Activated naive CD4-positive, alpha-beta T cell treated with anti-CD3 and anti-CD28 coated beads, Interleukin-2, amount 50 U/mL, for 16 hours (primary cell): ENCODE measurements at places on chromosomes 2 and 18.
A peak's percentile ranks its signal among the peaks of the same experiment; 100 is the strongest.

- DNase-seq: no peak
Measured at GRCh38 chr18:57698571-57699276, 77.1 kb upstream of the NARS1 start.

DNA sequence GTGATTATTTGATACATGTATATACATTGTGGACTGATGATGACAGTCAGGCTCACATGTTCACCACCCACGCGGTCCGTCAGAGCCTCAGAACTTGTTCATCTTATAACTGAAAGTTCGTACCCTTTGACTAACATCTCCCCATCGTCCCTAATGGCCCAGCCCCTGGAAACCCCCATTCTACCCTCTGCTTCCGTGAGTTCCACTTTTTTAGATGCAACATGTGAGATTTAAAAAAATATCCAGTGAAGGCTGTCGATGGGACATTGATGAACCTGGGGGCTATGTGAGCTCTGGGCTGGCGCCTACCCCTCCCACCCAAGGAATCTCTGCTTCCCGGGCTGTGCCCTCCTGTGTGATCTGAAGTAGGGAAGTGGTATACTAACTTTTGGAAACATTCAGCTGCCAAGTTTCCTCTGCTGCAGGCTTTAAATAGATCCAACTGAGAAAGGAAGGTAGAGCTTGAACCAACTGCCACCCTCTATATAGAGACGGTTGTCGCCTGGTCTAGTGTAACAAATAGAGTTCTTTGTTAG lies 163.8 kb downstream of the FAM210A start:
- DNase-seq: peak; percentile 86

DNA sequence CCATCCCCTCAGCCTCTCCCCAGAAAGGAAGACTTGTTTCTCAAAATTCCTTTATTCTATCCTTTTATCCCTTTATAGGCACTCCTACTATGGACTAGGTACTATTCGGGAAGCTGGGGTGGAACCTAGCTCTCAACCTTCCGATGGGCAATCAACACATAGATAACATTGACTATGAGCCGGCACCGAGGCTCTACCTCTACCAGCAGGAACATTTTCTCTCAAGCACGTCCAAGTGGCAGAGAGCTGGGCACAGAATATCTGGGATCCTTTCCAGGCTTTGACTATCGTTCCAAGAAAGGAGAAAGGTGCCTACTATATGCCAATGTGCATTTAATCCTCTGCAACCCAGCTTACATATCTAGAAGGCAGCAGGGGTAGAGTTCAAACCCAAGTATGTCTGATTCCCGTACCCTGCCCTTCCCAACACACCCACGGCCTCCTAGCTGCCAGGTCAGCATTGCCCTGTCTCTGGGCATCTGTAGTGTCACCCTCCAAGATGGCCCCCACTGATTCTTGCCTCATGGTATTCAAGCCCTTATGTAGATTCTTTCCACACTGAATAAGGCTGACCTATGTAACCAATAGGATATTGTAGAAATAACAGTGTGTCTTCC lies 28.3 kb downstream of the TNS1 start:
- no peak for DNase-seq

DNA sequence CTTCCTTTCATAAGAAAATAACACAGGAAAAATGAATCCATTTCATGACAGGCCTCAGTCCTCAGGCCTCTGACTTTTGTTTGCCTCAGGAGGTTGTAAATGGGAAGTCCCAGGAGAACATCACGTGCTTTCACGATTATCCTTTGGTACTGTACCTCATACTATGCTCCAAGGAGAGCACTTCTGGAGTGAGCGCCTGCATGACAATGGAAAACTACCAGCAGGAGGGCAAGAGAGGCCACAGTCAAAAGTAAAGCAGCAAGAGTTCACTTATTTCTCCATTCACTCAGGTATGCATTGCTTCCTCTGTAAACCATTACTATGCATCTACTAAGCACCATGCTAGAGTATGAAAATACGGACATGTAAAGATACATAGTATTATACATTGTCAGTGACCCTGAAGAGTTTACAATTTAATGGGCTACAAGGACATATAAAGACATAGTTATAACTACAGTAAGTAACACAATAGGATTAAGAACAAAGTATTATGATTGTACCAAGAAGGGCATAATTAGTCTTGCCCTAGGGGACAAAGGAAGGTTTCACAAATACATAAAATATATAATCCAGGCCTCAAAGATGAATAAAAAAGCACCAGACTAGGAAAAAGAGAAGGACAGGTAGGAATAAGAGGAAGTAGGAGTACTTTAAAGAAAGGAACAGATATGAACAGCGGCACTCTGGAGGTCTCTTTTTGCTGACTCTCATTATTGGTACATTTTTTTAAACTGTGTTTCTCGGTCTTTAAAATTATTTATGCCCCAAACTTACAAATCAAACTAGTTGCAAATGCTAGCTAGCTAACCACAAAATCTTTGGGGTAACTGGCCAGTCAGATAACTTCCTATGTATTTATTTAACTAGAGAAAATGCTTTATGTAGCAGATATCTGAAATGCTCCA lies 806.7 kb downstream of the NRXN1 start:
- no peak for DNase-seq

- no peak for DNase-seq
Measured at GRCh38 chr2:232887171-232887850, 17.2 kb downstream of the SNORC start.

DNA sequence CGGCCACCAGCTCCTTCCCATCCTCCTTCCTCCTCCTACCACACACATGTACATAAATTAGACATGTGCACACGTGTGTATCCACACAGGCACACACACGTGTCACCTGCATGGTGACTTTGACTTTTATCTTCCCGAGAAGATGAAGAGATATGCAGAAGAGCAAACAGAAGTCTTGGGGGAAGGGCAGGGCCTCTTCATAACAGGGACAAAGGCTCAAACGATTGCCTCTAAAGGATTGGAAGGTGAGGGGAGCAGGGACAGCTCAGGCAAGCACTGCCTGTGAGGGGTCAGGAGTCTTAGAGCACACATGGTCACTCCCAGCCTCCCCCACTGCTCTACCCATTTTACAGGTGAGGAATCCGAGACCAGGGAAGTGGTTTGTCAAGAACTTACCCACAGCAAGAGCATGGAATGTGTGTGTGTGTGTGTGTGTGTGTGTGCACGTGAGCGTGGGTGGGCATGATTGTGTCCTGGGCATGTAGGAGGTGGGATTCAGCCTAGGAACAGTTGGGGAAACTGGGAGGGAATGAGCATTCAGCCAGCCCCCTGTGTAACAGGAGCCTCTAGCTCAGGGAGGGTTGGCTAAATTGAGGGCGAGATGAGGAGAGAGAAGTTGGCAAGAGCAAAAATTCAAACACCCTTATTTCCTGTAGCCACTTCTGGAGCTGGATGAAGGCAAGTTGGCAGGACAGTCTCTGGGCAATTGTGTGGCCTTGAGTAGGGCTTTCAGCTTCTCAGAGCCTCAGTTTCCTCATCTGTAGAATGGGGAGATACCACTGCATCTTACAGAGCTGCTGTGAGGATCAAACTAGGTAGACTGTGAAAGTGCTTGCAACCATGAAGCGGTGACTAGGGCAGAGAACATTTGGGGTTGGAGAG lies 24.2 kb downstream of the CIB4 start:
- no peak for DNase-seq

GRCh38 chr2:231612109-231612455 lies 19.4 kb downstream of the TEX44 start:
- no peak for DNase-seq

DNA sequence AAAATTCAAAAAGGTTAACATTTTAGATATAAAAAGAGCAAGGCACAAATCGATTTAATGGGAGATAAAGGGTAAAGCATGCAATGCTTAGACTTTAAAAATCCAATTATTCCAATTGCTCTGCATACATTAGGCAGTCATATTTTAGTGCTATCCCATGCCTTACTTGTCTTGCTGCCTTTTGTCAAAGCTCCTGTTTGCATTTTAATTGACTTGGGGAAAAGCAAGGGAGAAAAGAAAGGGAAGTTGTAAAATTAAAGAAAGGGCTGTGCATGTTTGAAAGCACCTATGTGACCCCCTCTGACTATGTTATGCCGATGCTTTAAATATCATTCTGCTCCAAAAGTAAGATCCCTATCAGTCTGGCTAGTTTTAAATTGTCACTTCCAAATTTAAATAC lies 193.7 kb upstream of the VWC2L start:
- DNase-seq: no peak

GRCh38 chr2:240250985-240251847 lies 110.8 kb upstream of the OTOS start:
- no peak for DNase-seq

DNA sequence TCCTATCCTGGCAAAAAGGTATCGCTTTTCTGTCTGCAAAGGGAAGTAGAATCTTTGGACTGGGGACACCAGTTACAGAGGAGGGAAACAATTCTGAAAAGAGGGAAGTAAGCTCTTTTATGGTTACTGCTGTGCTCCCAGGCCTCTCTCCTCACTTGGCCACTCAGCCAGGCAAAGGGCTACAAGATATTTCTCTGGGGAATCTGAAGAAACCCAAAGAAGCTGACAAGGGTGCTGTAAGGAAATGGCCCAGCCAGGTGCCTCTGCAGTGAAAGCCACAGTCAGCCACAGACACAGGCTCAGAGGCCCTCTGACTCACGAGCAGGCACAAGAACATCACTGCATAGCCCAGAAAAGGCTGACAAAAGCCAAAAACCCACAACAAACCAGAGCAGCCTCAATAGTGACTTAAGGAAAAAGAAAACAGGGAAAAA lies 5.8 kb downstream of the HDLBP start:
- peak; percentile 59 for DNase-seq

- no peak for DNase-seq
Measured at GRCh38 chr18:8839281-8839680, 133.9 kb downstream of the MTCL1 start.

- DNase-seq: no peak
Measured at GRCh38 chr2:176370467-176371171, 101.4 kb downstream of the MTX2 start.

- no peak for DNase-seq
Measured at GRCh38 chr2:226211439-226211838, 588.2 kb downstream of the IRS1 start.

GRCh38 chr2:158766524-158766923 lies 28.6 kb upstream of the DAPL1 start:
- no peak for DNase-seq

- peak; percentile 41 for DNase-seq
Measured at GRCh38 chr2:68925295-68925896, 27.3 kb downstream of the GKN2 start.

GRCh38 chr2:23260621-23261020 lies 124.4 kb upstream of the KLHL29 start:
- DNase-seq: no peak

DNA sequence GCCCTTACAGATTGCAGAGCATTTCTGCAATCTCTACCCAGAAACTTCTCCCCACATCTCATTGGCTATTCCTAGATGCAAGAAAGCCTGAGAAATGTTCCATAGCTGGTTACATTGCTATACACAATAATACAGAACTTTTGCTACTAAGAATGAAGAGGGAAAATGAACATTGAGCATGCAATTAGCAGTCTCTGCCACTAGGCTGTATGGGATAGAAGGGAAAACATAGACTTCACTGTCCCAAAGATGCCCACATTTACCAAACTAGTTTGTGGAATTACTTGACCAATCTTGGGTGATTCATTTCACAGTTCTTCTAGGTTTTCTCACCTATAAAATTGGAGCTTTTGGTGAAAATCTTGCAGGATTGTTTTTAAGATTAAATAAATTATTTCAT lies 265.7 kb upstream of the NT5C1B start:
- no peak for DNase-seq
